ENCODE measurements at places on chromosomes 16 and 17. TPM values are rescaled to one million over a fixed set of nuclear protein-coding genes. Genes with fewer than 3 reads are reported as not detected.

The CD300E gene
- not detected for total RNA-seq

The LSM12 gene
- total RNA-seq, result 51.0 TPM

The ATP1B2 gene
- total RNA-seq, result 0.77 TPM

The VMO1 gene
- 0.82 TPM for total RNA-seq

The CIAO2B gene
- total RNA-seq, result 55.9 TPM

The NTHL1 gene
- total RNA-seq, result 15.4 TPM

The OVCA2 gene
- total RNA-seq, result 26.6 TPM

The GNGT2 gene
- not detected for total RNA-seq

The ZG16 gene
- total RNA-seq, result not detected

The POLR2A gene
- 115 TPM for total RNA-seq

The CHST6 gene
- 7.1 TPM for total RNA-seq

The KREMEN2 gene
- not detected for total RNA-seq

The CD300H gene
- not detected for total RNA-seq

DNA sequence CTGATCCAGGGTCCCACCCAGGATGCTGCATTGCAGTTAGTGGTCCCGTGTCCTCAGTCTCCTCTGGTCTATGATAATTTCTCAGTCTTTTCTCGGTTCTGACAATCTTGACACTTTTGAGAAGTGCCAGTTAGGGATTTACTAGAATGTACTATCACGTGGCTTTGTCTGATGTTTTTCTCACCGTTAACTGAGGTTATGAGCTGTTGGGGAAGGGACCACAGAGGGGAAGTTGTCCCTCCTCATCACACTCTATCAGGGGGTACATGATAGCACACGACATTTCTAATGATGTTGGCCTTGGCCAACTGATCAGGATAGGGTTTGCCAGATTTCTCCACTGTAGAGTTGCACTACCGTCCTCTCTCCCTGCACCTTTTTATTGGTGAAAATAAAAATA is 250.9 kb upstream of the SDK2 start:
- no peak for DNase-seq

- DNase-seq, result no peak
Observed at GRCh38 chr16:73714976-73715375, 581.6 kb upstream of the PSMD7 start.

GRCh38 chr17:30378241-30378824 is 394 bp upstream of the CPD start:
- DNase-seq, result no peak

DNA sequence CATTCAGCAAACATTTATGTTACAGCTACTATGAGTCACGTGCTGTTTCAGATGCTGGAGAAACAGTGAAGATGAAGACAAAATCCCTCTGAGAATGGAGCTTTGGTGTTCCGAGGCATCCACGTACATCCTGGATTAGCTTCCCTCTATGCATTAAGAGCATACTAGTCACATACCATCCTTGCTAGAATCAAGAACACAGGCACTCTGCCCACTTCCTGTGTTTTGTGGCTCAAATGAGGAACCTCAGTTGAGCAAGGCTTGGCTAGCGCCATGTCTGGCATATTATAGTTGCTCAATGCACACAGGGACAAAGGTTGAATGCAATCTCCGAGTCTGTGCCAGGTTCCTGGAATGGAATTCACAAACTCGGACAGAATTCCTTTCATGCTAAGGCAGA is 297.5 kb downstream of the XYLT1 start:
- no peak for DNase-seq

- no peak for DNase-seq
Observed at GRCh38 chr16:24525970-24526559, 13.3 kb upstream of the RBBP6 start.

DNA sequence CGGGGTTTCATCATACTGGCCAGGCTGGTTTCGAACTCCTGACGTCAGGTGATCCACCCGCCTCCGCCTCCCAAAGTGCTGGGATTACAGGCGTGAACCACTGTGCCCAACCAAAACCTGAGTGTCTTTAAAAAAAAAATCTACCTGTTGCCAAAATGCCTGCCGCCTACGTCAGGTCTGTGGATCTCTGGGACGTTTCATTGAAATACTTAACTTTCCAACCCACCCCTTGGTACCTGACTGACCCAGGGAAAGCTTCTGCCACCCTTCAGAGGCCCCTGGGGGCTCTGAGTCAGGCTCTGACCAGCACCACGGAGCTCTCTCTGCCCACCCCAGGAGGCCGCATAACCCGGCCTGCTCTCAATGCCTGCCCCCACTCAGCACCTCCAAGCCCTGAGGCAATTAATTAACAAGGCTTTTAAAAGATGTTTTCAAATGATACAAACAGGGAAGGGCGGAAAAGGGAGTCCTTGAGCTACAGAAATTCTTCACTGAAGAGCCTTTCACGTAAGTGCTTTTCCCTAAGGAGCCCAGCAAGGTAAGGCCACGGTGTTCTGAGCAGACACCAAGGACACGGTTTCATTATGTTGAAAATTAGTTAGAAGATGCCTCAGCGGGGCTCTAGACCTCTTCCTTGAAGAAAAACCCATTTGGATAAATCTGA is 29.3 kb upstream of the GSG1L start:
- DNase-seq, result peak; percentile 34

GRCh38 chr17:9185688-9186284 is 164.5 kb downstream of the NTN1 start:
- DNase-seq, result no peak

- DNase-seq, result no peak
Observed at GRCh38 chr17:28613931-28614381, at the start of gene RSKR. Gene RSKR, minus strand, starts transcription at chr17:28614185. Its CDS starts 24 bp downstream, at chr17:28614161.

GRCh38 chr17:76051561-76051960 is 20.8 kb downstream of the SRP68 start:
- DNase-seq, result no peak

GRCh38 chr17:41885733-41886132 is 20.5 kb upstream of the KLHL11 start:
- no peak for DNase-seq

- DNase-seq, result no peak
Observed at GRCh38 chr16:18024611-18025010, 311.9 kb downstream of the NPIPA8 start.

- DNase-seq, result no peak
Observed at GRCh38 chr17:43517615-43518386, 28.3 kb downstream of the ETV4 start.

DNA sequence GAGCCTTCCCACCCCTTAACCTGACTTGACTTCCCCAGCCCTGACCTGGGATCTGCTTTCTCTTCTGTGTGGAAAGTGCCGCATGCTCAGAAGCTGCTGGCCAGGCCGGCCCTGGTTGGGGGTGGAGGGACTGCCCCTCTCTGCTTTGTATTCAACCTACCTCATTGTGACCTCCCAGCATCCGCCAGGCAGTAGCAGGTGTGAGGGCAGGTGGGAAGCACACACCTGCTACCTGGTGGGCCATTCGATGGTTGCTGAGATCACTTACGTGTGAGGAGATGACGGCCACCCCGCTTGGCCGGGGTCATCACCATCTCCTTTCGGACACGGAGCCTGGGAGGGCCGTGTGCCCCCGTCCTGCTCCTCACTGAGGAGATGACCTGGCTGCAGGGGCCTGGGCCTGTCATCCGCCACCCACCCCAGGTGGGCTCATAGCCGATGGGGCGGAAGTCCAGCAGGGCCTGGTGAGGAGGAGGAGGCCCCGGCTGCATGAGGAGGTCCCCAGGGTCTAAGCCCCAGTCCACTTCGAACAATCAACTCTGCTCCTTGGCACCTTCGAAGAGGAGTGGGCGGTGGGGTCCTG is 7.1 kb downstream of the CPNE7 start:
- no peak for DNase-seq

DNA sequence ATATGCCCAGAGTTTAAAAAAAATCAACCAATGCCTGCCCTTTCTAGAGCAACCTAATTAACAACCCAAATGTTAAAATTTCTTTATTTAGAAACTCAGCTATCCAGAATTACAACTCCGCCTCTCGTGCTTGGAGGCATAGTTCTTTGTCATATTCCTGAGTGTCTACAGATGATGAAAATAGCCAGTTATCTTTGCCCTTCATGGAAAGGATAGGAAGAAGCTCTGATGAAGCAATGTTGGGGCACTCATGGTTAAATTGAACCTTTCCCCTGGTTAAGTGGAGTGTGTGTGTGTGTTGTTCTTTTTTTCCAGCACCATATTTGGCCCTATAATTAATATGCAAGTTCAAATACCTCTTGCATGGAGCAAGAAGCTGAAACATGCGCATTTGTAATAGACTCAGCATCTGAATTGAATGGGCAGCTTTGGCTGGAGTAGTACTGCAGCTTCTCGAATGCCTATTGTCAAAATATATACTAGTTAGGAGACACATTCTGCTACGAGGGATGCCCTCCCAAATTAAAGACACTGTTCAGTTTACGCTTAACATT is 506.2 kb downstream of the WWOX start:
- no peak for DNase-seq

DNA sequence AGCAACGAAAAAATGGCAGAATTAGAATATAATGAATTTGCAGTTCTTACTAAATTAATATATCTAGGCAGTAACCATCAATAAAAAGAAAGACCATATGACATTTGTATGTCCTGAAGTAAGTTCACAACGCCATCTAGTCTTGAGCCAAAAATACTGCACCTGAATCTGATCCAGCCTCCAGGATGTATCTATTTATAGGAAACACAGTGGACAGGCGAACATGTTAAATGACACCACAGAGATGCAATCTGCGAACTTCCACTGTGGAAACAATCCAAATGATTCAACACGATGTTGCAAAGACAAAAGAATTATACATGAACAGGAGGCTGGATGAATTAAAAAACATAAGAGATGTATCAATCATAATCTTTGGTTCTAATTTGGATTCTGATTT is 197.6 kb downstream of the CDH13 start:
- no peak for DNase-seq

GRCh38 chr16:85205747-85206471 is 93.6 kb upstream of the CIBAR2 start:
- no peak for DNase-seq

GRCh38 chr16:54538276-54538675 is 251.7 kb upstream of the IRX3 start:
- no peak for DNase-seq

GRCh38 chr17:74637265-74637664 is 13.7 kb upstream of the CD300E start:
- DNase-seq, result no peak

DNA sequence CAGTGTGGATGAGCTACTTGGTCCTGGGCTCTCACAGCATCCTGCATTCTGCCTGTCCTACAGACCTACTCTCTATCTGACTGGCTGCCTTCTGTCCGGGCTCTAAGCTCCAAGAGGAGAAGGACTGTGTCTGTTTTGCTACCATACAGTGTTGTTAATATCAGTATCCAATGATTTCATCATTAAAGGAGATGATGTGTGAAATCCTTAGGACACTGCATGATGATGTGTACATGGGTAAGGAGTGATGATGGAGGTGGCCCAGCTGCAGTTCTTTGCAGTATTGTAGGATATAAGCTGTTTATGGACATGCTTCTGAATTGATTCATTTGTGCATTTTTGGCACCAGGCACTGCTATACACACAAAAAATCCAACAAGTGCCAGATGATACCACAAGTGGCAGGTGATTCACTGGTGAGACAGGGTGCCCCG is 536.9 kb upstream of the CDH11 start:
- no peak for DNase-seq

GRCh38 chr16:51119556-51119955 is 31.5 kb downstream of the SALL1 start:
- DNase-seq, result no peak

- DNase-seq, result no peak
Observed at GRCh38 chr17:48960834-48961515, 7.4 kb downstream of the GIP start.

GRCh38 chr17:44191941-44192496 is 5.2 kb downstream of the TMUB2 start:
- no peak for DNase-seq

DNA sequence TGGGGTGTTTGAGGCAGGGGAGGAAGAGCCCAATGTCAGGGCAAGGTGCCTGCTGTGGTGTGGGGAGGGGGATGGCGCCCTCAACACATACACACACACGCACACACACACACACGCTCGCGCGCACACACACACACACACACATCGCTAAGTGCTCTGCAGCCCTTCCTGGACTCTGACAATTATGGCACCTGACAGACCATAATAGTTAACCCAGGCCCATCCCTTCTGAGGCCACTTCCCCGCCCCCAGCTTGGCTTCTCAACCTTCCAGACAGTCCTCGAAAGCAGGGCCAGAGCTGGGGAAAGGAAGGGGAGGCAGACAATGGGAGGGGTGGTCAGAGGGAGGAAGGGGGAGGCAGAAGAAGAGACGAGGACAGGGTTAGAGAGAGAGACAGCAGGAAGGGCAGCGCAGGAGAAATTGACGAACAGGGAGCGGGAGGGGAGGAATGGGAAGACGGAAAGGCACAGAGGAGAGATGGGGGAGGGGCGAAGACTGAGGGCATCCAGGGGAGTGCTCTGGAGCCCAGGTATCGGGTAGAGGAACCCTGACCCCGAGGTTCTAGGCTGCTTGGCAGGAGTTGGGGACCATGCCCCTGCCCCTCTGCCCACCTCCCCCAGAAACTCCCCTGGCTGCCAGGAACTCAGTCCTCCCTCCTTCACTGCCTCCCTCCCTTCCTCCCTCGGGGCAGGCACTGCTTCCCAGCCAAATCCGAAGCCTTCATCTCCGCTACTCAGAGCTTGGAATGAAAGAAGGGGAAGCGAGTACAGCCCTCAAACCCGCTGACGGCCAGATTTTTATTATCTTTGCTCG is 4.0 kb downstream of the SRCIN1 start:
- no peak for DNase-seq

DNA sequence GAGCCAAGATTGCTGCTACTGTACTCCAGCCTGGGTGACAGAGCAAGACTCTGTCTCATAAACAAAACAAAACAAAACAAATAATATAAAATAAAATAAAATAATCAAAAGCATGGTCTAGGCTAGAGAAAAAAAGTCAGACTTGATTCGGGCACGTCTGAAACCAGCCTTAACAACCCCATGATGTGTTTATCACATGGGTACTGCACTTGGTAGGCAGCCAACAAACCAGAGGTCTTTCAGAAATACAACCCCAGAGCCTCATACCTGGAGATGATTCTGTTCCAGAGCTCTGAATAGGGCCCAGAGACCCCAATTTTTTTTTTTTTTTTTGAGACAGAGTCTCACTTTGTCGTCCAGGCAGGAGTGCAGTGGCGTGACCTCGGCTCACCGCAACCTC is 9.6 kb upstream of the HAPSTR1 start:
- DNase-seq, result no peak

GRCh38 chr17:75250009-75250471 is 11.4 kb downstream of the GGA3 start:
- DNase-seq, result no peak

GRCh38 chr17:49836111-49837030 is 11.5 kb downstream of the TAC4 start:
- DNase-seq, result no peak

Data from chondrocyte (in vitro differentiated cells).